Caudate nucleus (tissue), 63 donors: ENCODE measurements at places on chromosomes 3 and 15.

GRCh38 chr3:115975353-115975752, 352.0 kb downstream of the GAP43 start:
- DNase-seq, result no peak

DNA sequence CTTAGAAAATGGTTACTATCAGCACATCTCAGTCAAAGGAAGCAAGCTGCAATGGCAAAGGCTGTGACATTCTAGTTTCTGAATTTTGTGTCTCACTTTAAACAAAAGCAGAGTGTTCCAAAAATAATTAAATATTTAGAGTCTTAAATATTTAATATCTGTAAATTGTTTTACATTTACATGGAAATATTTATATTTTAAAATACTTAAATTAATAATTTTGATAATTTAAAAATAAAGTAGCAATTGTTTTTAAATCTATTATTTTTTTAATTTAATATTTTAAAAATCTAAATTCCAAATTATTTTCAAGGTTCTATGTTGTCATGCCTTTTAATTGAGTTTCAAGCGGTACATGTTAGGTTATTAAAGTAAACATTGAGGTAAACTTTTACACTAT, 843.1 kb downstream of the ROBO1 start:
- DNase-seq, result no peak

GRCh38 chr3:30428251-30428650, 178.2 kb upstream of the TGFBR2 start:
- DNase-seq, result no peak

DNA sequence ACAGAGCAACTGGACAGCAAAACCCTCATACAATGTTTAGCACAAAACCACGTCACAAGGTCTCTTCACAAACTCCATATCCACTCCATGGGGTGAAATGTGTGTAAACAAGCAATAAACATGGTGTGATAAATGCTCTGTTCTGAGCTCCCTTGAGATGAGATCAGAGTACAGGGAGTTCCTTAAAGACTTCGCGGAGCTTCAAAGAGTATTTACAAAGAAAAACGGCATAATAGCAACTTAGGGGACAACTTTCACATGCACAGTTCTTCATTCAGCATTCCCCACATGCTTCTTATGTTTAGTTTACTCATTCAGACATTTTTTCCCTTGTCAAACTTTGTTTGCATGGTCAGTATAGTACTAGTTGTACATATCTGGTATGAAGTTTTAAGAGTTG, 52.5 kb upstream of the SUCLG2 start:
- DNase-seq, result no peak

DNA sequence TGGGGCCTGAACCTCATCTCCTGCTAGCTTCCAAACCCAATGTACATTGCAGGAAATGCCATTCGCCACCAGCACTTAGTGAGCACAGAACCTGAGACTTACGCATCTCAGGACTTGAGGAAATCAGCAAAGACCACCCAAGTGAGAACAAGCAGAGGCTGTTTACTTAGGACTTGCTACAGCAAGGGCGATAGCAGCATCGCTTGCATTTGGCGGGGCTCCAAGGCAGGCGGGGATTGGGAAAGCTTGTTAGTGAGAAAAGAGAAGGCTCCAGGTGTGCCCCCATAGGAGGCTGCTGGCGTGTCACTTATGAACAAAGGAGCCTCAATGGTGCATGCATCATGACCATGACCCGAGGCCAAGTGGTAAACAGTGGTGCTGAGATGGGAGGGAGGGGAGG, 19.7 kb downstream of the SLC6A20 start:
- no peak for DNase-seq

GRCh38 chr15:57562196-57562769, 29.4 kb upstream of the MYZAP start:
- no peak for DNase-seq

- DNase-seq, result no peak
Observed at GRCh38 chr15:48616216-48616615, 29.3 kb downstream of the FBN1 start.

GRCh38 chr3:194830401-194830800, 144.7 kb downstream of the FAM43A start:
- no peak for DNase-seq
